ENCODE measurements at places on chromosomes 5 and 9.

GRCh38 chr9:38094165-38094564 lies 25.1 kb upstream of the SHB start:
- DNase-seq = no peak

DNA sequence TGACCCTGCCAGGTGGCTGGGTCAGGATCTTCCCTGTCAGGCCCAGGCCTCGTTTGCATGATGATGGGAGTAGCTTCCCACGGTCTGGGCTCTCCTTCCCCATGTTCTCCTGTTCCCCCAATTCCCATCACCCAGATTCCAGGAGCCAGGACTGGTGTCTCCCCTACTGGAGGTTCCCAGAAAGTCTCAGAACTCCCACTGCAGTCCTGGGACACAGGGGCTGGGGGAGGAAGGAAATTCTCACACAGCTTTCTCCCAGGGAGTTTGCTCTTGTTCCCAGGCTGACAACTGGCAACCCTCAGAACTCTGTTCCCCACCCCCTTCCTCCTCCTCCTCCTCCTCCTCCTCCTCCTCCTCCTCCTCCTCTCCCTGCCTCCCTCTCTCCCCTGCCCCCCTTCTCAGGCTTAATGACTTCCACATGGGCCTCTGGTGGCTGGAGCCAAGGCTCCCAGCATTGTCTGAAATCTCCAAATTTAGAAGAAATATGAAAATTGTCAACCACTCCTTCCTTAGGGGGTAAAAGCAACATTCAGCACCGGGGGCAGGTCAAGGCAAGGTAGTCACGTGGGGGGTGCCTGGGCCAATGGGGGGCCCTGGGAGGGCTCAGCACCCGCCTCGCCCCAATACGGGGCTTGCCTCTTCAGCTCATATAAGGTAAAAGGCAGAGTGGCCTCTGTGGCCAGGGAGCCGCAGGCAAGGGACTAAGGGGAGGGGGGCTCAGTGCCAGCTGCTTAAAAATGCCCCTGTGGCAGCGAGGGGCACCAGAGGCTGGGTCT lies 27.3 kb upstream of the IL17B start:
- no peak for DNase-seq

DNA sequence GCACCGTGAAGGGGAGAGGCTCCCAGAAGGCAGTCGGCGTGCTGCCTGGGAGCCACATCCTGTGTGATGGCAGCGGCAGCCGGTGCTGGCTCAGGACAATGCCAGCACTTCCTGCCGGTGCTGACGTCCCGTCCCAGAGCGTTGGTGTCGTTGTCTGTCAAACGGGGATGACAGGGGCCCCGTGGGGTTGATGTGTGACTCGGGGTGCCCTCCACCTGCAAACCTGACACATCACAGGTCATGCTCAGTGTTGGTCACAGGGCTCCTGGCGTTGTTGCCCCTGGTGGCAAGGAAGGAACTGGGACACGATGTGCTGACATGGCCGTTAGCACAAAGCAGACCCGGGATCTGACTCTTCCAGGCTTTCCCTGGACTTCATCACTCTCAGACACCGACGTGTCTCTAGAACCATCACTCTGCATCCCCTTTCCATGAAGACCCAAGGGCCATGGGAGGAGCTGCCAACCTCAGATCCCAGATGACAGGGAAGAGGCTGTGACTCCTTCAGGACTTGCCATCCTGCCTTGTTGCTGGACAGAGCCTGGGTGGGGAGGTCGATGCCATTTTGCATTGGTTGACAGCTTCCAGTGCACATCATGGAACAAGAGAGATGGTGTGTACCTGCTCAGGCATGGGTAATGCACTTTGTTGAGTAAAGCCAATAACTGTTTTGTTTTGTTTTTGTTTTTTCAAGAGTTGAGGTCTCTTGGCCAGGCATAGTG lies 21.5 kb downstream of the PLPP7 start:
- DNase-seq = no peak

DNA sequence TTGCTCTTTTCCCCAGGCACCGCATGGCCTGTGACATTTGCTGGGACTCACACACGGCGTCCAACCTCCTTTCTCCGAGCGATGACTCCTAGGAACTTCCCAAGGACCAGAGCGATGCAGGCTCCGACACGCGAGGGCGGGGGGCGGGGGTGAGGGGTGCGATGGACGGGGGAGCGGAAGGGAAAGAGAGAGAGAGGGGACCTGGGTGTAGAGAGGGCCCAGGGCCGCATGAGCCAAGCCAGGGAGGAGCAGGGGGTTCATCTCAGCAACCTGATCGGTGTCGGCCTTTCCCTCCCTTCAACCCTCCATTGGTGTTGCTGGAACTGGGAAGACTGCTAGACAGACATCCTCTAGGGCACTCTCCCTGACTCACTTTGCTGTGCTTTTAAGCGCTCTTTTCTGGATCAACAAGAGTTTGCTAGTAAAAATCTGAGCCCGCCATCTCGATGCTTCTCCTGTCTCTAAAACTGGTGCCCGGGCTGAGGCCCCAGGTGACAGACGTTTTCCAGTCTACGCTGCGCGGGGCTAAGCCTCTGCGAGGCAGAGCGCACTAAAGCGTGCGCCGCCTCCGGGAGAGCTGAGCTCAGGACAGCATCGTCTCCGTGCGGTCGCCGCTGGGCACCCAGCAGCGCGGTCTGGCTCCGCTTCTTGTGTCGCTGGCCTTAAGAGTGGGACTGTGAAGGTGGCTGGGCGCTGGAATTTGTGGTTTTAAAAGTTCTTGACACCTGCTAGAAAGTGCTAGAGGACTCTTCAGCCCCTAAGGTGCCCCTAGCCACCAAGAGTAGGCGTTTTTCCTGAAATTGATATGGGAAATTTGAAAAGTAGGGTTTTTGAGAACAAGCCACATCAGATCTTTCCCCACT lies 1.0 kb upstream of the TSLP start:
- DNase-seq = no peak

DNA sequence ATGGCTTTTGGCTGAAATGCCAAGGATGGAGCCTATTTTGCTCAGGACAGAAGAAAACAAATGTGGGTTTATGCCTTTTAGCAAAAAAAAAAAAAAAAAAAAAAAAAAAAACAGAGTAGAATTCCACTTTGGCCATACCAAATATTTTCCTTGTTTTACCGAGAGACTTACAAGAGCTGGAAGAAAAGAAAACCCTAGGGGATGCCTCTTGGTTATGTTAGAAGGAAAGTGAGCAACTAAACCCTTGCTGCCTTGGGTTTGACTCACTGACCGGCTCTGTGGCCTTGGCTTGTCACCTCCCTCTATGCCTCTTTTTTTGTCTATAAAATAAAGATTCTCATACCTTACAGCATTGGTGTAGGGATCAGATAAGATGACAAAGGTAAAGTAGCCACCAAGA lies 69.6 kb upstream of the ABCA1 start:
- DNase-seq = no peak

- DNase-seq = no peak
These were observed 170.4 kb downstream of the FOCAD start for GRCh38 chr9:20854444-20854843.

GRCh38 chr5:179194201-179194910 lies 134.2 kb downstream of the ZNF354C start:
- DNase-seq = no peak
